ENCODE measurements at places on chromosomes 2 and 18.

DNA sequence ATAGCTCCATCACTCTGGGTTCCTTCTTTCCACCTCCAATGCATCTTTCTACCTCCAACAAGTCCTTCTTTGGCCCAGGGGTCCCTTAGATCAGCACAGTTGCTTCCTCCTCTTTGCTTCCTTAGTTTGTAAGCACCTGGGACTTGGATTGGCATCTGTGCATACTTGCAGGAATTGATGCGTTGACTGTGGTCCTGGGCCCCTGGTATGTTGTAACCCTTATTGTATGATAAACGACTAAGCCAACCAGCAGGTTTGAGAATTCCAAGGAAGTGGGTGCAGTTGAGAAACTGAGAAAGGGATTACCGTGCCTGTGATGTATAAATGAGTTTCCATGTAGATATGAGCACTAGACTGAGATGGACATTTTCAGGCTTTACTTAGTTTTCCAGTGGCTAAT, 55.9 kb downstream of the ARHGAP28 start:
- no peak for DNase-seq

DNA sequence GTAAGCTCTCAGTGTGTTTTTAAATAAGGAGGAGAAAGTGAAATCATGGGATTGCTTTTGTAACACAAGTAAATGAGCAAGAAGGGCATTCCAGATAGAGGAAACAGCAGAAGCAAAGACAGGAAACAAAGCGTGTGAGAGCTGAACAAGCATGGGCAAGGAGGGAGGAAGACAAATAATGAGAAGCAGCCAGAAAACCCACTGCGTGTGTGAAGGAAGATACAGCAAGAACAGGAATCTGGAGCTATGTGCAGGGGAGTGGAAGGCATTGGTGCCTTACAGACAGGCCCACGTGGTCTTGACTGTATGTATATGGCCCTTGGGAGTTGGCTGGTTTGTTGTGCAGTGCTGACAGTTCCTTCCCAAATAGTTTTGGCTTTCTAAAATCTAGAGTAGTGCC, 88.6 kb downstream of the AAK1 start:
- no peak for DNase-seq

- DNase-seq = no peak
Observed at GRCh38 chr2:854460-854859, 96.2 kb upstream of the SNTG2 start.

DNA sequence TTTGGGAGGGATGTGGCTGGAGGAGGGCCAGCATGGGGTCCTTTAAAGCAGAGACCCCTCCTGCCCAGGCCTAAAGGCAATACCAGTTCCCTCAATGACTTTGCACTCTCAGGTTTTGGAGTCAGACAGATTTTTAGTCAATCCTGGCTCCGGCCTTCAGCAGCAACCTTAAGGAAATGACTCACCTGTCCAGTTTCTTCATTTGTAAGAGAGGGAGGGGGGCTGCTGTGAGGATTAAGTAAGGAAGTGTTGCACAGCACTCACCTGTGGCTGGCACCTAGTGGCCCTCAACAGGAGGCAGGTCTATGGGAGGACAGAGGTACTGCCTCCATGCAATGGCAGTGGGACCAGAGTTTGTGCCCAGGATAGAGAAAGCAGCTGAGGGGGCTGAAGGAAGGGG, 13.7 kb downstream of the CNGA3 start:
- no peak for DNase-seq

DNA sequence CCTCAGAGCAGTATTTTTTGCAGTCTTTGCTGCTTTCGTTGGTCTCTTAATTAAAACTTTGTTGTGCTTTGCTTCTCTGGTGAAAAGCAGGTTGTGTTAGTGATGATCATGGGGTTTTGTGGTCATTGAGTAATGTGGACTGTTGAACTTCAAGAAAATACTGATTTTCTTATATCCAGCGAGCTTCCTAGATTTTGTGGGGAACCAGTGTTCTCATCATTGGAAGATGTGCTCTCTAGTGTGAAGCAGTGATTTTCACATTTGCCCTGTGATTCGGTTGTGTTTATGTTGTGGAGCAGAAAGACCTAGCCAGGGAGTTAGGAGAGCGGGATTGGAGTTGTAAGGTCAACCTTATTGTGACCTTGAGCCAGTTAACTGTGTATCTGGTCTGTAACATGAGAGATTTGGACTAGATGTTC, 12.4 kb downstream of the ASAP2 start:
- no peak for DNase-seq

DNA sequence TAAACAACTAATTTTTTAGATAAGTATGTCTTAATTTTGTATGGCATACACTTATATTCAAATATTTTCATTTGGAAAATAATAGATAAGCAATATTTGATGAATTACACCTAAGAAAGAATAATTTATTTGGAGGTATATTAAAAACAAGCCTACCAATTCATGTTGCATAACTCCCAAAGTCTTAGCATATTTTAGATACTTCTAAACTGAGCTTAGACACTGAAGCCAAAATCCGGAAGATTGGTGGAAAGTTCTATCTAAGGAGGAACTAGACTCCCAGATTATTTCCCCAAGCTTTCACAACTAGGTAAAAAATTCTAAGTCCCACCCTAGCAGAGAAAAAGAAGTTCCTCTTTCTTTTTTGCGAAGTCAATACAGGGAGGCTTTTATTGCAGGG, 221.0 kb upstream of the MMADHC start:
- no peak for DNase-seq

- DNase-seq = no peak
Observed at GRCh38 chr2:162126111-162126519, 25.9 kb downstream of the GCG start.

- DNase-seq = no peak
Observed at GRCh38 chr2:181882246-181883020, 9.1 kb upstream of the ITPRID2 start.

DNA sequence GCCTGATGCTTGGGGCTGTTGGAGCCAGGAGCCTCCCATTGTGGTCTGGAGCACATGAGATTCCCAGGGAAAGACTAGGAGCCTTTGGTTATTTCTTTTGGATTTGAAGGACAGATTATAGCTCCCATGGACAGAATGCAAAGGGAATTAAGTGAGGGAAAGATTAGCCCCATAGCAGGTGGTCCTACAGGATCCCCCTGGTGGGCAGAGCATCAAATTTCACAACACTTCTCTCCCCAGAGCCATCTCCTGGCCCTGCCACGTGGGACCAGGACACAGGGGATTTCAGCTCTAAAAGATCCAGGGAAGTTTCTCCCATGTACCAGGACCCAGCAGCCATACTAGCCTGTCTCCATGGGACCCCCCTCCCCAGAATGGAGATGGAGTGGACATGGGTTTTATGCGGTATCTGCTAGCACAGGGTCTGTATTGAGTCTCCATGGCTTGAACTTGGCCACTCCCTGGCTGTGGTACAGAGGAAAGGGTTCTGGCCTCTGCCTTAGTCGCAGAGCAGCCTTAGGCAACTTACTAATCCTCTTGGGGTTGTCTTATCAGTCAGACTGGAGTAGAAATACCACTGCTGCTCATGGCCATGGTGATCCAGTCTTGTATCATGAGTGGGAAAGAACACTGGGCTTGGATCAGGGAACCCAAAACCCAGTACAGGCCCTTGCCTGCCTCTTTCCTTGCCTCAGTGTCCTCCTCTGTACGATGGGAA, 6.8 kb upstream of the PLB1 start:
- no peak for DNase-seq

DNA sequence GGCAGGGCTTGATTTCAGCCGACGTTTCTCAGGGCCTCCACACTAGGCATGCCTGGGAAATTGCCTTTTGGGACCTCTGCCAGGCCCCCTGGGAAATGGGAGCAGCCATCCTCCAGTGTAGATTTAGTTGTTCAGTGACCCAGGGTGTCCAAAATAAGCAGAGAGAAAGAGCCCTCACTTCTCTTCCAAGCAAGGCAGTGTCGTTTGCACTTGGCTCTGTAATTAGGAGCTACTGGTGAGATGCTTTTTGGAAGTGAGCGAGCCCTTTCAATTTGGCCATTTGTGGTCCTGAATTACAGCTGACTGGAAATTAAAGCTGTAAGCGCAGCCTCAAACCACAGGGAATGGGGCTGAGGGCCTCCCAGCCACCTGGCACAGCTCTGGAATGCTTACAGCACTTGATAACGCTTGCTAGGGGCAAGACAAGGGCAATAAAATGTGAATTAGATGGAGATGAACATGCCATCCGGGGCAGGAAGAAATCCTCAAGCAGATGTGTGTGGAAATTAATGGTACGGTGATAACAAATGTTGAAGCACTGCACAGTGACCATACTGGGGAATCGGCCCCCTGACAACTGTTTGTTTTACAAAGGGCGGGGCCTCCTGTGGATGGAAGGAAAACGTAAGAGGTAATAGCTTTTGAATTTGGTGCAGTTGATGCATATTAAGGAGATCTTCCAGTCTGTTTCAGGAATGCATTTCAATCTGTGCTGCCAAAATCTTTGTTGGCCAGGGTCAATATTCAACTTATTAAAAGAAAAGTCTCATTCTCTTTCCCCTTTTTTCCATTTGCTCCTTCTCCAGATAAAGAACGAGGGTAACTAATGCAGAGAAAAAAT, 173.1 kb downstream of the UXS1 start:
- DNase-seq = no peak

- no peak for DNase-seq
Observed at GRCh38 chr2:109513749-109514588, 99.8 kb downstream of the SEPTIN10 start.

GRCh38 chr2:191846515-191847476, at the start of gene CAVIN2:
TSS of gene CAVIN2 (minus strand) at chr2:191847088. CDS start at chr2:191846925, 163 bp downstream.
- DNase-seq = no peak

DNA sequence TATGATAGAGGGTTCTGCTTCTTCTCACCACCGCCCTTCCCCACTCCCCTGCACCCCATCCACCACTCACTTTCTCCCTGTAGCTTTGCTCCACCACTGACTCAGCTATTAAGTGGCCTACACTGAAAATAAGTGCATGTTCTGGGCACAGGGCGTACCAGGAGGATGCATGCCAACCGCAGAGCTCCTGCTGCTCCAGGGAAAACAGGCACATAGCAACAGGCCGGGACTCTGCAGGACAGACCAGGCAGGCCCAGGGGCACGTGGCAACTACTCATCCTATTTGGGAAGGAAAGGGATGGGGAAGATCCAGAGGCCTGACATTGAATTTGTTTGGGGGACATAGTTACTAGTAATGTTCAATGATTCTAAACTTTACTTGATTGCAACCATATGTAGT, 28.4 kb downstream of the ARL4C start:
- no peak for DNase-seq

DNA sequence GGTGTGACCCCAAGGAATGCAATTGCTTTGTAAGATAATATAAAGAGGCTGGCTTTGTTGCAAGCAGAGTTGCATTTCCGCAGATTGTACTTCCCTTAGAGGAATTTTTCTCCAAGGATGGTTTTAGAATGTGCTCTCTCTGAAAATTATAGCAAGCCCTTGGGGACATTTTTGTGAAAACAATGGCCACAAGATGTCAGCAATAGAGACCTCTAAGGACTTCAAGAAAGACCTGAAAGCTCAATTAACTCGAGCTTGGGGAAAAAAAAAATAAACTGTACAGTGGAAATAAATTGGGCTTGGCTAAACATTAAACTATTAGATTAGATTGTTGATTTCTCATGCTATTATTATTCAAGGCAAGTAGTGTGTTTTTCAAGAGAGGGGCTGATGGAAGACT, 81.3 kb upstream of the KYNU start:
- no peak for DNase-seq

GRCh38 chr2:202689898-202690297, 55.1 kb downstream of the FAM117B start:
- DNase-seq = no peak

GRCh38 chr2:217842017-217842416, 160.8 kb downstream of the TNS1 start:
- DNase-seq = no peak

- DNase-seq = no peak
Observed at GRCh38 chr2:71530211-71530610, 76.8 kb downstream of the DYSF start.

GRCh38 chr2:152924722-152925121, 206.3 kb downstream of the ARL6IP6 start:
- DNase-seq = no peak

- no peak for DNase-seq
Observed at GRCh38 chr2:66366619-66367018, 68.3 kb upstream of the MEIS1 start.

Data from stimulated activated CD8-positive, alpha-beta memory T cell treated with anti-CD3 and anti-CD28 coated beads, Interleukin-2, amount 100 ng/mL, for 1 hour (primary cell).